ENCODE measurements at places on chromosomes 7 and 10.
A peak's percentile ranks its signal among the peaks of the same experiment; 100 is the strongest.

GRCh38 chr10:59133841-59134593 lies 42.4 kb upstream of the PHYHIPL start:
- DNase-seq: no peak

DNA sequence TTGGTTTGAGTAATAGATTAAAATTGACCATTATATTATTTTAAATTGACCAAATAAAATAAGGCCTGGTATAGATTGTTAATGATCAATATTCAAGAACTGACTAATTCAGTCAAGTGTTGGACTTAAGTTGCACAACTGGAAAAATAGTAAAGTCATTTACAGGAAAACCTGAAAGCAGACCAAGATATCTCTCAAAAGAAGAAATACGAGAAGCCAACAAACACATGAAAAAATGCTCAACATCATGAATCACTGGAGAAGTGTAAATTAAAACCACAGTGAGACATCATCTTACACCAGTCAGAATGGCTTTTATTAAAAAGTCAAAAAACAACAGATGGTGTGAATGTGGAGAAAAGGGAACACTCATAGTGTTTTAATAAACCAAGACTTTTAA lies 80.4 kb upstream of the MALRD1 start:
- no peak for DNase-seq

GRCh38 chr7:22566176-22566575 lies 66.2 kb upstream of the STEAP1B start:
- DNase-seq: no peak

- DNase-seq: no peak
These were observed 194.0 kb upstream of the AHR start for GRCh38 chr7:17104419-17104818.

- DNase-seq: no peak
These were observed 361.1 kb upstream of the IGFBP3 start for GRCh38 chr7:46282155-46282554.

DNA sequence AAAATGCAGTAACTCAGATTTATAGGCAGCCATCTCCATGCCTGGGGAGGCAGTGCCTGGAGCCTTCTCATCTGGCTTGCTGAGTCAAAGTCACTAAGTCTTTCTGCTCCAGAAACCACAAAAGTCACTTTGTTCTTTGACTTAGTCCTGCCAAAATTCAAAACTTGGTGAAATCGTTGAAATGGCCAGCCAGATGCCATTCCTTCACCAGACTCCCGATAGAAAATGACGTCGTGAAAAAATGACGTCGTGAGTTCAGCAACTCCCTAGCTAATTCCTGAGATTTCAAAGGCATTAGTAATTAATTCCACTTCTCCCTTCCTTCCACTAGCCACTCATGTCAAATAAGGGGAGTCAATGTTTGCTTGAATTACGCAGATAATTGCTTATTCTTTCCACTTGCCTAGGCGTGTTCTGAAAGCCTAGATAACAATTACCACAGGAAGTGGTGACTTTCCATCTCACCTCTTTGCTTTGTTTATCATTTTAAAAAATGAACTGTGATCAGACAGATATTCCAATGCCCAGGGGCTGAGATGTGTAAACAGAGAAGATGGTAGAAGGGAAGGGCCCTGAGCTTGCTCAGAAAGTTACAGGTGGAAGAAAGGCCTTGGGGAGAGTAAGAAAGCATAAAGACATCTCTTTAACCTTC lies 48.5 kb upstream of the OSBPL3 start:
- DNase-seq: peak; percentile 89

DNA sequence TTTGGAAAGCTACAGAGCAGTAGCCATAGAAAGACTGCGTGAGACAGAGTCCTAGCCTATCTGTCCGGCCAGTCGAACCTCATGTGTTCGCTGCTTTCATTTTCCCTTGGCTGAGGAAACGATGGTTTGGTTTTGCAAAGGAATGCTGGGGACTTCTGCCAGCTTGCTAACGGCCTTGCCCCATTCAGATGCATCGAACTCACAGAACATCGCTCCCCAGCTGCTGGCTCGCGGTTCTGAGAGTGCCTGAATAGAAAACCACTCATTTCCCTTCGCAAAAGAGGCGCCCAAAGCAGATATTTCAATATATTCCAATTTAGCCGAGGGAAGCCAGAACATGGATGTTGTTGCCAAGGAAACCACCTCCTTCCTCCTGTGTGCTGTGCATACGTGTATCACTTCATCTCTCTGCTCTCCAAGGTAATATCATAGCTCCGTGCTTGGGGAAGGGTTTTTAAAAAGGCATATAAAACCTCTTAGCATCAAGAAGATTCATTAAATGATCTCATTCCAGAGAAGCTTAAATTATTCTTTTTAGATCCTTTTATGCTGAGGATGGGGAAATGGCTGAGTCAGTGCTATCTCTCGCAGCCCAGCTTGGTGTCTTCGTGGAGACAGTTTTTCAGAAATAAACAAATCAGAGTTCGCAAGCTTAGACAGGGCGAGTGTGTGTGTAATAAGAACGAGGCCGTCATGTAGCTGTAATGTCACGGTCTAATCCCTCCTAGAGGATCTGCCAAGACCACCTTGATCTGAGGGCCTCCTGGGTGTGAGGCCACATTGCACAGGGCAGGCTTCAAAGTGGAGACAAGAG lies 215.2 kb downstream of the RPS24 start:
- DNase-seq: peak; percentile 59

DNA sequence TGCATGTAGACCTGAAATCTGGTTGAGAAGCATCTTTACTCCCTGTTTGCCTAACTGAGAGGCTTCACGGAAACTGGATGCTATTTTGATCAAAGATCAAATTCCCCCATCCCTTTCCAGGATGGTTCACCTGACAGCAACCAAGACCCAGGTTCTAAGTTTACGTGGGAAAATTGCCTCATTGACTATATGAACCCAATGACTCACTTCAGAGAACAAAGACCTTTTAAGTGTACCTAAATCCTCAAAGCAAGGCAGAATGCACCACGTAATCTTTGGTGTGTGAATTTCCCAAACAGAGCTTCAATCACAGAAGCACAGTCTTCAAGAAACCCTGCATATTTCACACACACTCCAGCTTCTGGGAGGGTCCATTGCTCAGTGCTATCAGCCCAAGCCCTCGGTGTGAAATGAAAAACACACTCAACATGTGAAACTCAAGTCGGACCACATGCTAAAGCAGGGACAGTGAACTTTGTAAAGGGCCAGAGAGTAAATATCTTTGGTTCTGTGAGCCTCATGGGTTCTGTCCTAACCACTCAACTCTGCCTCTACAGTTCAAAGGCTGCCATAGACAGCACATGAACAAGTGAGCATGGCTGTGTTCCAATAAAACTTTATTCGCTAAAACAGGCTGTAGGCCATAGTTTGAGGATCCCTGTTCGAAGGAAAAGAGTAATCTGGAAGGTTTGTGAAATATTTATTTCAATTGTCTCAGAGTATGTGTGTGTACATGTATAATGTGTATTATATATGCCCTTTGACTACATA lies 275.6 kb upstream of the FOXK1 start:
- DNase-seq: no peak

GRCh38 chr7:195010-195829 lies 2.8 kb downstream of the FAM20C start:
- DNase-seq: peak; percentile 28

DNA sequence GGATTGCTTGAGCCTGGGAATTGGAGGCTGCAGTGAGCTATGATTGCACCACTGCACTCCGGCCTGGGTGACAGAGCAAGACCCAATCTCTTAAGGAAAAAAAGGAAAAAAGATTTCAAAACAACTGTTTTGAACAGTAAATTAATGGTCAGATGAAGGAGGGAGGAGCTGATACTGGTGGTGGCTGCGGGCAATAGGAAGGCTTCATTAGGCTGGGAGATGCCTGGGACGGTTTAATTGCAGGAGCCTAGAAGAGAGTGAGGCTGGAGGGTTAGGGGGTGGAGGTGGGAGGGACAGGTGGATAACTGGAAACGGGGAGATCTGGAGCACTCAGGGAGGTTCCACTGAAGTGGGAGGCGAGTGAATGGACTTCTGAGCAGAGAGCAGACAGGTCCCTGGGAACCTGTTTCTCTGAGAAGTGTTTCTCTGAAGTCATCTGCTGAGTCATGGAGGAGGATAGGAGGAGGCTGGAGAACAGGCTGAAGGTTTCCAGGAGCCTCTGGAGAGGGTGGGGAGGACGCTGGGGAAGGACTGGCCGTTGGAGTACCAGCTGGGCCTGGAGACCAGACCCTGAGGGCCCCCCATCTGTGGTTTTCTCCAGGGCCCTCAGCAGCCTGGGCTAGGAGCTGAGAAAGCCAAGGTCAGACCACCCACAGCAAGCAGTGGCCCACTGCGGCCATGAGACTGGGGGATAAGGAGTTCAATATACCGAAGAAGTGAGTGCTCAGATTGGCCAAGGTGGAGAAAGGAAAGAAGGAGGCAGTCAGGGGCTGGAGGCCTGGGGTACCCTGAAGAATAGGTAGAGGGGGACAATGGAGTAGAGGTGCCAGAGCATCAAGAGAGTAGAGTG lies 14.4 kb upstream of the YWHAG start:
- peak; percentile 80 for DNase-seq

DNA sequence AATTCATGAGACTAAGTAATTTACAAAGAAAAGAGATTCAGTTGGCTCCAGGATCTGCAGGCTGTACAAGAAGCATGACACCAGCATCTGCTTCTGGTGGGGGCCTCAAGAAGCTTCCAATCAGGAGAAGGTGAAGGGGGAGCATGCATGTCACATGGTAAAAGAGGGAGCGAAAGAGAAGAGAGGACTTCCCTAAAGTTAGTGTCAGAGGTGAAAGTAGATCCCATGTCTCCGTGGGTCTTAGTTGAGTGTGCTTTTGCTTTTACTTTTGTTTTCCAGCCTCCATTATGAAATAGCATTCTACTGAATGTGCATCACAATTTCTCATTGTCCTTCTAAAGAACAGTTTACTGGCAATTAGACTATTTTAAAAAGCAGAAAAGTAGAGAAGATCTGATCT lies 213.6 kb upstream of the FZD1 start:
- DNase-seq: peak; percentile 12

- no peak for DNase-seq
These were observed 29.6 kb downstream of the C10orf71 start for GRCh38 chr10:49328401-49329145.

DNA sequence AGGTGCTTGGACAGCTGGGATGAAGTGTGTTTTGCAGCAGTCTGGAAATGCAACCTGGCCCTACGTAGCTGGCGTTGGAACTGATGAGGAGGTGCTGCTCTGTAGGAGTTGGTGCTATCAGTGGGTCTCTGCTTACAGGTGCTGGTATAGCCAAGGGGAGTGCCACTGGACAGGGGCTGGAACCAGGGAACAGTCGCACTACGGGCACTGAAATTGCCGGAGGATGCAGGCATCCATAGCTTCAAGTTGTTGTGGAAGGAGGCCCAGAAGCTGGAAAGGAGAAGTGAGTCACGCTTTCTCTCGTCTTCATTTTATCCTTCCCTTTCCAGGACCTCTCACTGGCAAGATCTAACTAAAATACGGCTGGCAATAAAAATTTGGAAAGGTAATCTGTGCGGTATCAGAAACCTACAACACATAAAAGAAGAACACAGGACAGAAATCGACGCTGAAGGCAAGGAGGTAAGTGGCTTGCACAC lies 25.8 kb downstream of the MACC1 start:
- DNase-seq: no peak

All from fibroblast of pulmonary artery (primary cell).